ENCODE measurements at places on chromosomes 5 and 9.

- ATAC-seq, result no peak
Observed at GRCh38 chr5:143698574-143698973, 113.4 kb upstream of the HMHB1 start.

- ATAC-seq, result no peak
Observed at GRCh38 chr9:111474385-111474784, 9.8 kb downstream of the ECPAS start.

DNA sequence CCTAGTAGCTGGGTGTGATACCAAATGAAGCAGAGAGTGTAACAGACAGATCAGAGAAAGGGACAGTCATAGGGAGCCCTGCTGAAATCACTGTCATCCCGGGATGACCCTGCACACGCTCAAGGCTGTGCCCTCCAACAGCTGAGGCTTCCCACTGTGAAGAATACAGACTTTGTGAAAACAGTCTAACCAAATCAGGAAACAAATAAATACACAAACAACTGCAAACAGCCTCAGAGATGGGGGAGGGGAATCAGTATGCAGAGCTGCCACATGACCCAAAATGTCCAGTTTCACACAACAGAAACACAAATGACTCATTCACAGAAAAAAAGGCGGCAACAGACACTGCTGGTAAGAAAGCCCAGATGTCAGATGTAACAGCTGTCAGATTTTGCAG is 101.9 kb downstream of the ADAMTS2 start:
- no peak for ATAC-seq

DNA sequence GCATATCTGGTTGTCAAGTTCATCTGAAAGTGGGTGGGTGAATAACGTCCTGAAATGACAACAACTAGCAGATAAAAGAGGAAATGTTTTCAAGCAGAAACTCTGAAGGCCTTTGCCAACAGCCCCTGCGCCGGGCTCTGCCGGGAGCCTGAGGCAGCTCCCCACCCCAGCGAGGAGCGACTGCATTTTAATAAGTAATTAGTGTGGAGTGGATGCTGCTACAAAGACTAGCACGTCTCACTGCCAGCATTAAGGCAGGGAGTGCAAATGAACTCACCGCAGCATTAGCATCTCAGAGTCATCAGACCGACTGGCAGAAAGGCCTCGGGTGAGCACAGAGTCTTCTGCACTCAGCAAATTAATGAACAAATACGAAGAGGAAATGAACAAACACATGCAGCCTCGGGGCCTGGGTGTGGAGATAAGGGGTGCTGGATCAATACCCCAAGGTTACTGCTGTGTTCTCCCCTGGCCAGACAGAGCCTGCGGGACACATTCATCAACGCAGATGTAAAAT is 63.8 kb downstream of the VAV2 start:
- ATAC-seq, result no peak

GRCh38 chr5:175627005-175627404 is 30.9 kb upstream of the HRH2 start:
- ATAC-seq, result no peak

DNA sequence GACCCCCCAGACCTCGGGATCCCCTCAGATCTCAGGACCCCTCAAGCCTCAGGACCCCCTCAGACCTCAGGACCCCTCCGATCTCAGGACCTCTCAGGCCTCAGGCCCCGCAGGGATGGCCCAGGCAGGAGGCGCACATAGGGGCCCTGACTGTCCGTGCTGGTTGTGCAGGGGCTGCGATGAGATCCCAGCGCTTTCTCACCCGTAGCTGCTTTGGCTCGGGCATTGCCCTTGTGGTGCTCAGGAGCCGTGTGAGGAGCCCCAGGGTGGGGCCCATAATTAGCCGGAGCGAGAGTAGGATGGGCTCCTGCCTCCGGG is 680 bp upstream of the LPCAT1 start:
- no peak for ATAC-seq

DNA sequence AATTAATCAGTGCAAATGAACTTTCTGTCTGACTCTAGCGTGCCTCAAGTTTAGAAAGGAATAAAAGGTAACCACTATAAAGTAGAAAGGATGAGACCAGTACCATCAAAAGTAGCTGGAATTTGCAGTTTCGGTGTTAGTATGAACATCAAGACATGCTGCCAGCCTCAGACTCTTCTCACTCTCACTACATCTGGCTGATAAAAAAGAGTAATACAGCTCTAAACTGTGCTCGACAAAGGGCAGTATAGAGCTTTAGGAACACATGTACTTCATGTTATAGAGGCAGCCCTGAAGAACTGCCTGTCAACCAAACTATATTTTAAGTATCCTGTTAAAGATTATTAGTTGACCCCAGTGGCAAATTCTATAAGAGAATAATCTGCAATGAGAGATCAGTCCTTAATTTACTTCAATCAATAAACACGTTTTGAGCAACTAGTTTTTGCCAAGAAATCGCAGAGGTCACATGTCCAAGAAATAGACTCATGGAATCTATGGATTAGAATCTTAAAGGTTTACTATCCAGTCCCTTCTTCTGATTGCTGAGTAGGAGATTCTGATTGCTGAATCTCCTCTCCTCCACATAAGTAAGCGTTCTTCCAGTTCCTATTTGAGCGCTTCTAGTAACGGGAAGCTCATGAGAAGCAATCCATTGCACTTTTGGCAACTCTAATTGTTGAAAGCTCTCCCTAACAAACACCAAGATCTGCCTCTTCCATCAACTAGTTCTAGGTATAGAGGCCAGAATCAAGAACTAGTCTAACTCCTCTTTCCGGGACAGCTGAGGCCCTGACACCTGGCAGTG is 941 bp downstream of the XPA start:
- no peak for ATAC-seq

DNA sequence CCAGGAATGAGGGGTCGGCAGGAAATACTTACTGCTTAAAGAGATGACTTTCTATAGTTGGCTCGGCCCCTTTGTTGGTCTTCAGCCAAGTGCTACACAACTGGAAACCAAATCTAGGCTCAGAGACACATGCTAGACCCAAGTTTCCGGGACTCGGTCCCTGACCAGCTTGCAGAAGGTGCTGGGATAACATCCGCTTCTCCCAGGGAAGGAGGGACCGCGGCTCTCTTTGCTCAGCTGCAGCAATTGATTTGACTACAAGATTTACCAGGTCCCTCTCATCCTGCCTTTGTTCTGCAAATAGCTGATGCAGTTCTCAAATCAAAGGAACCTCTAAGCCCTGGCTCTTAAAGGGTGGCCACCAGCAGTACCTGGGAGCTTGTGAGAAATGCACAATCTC is 314.7 kb downstream of the MLLT3 start:
- no peak for ATAC-seq

DNA sequence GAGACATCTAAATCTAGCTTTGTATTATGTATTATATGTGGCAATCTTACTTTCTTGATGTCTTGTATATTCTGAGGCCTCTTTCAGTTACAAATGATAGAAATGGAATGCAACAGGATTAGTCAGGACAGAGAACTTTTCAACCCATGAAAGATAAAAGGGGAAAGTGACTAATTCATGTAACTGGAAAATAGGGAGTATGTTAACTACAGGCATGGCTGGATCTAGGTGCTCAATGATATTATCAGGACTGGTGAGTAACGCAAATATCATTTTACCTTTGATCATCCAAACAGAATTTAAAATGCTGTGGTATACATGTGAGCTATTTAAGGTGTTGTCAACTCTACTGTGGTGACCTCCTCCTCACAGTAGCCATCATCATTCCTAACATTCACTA is 215.7 kb upstream of the GLRA1 start:
- no peak for ATAC-seq

DNA sequence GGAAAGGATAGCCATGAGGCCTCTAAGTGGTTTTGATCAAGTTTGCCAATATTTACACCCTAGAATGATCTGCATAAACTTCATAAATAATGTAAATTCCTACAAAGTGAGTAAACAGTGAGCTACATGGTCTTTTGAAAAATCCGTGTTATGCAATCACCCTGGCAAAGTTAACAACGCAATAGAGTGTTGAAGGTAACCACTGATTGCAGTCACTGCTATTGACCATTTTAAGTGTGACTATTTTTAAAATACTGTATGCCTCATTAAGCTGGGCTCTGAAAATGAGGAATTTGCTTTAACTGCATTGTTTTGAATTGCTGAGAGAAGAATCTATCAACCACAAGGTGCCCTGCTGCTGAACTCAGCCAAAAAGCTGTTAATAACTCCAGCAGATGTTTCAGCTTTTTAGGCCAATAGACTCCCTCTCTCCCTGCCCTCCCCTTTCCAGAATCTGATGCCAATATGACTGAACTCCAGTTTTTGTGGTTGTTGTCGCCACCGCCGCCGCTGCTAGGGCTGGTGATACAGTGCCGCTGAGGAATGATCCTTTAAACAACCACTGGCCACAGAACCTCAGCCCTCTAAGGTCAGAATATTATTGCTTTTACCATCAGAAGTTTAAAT is 35.3 kb upstream of the SMARCA2 start:
- no peak for ATAC-seq

All from activated CD4-positive, CD25-positive, alpha-beta regulatory T cell treated with anti-CD3 and anti-CD28 coated beads, Interleukin-2, amount 50 U/mL, for 24 hours (primary cell).